ENCODE measurements at places on chromosomes 7 and 10.

DNA sequence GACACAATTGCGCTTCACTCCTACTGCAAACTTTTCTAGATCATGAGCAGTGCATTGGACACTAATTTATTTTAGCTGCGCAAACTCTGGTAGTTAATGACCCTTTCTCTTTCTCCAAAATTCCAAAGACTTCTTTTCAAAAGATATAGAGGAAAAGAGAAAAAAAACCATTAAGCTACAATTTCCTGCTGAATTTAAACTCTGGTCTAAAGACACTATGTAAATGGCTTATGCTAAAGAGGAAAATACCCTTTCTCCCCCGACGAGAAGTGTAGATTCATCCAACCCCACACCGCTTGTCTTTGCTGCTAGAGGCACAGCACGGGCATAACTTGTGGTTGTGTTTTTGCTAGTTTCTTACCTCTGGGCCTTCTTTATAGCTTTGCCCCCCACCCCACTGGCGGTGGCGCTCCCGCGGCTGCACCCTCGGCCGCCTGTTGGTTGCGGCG is 84.1 kb downstream of the SNX10 start:
- no peak for DNase-seq

DNA sequence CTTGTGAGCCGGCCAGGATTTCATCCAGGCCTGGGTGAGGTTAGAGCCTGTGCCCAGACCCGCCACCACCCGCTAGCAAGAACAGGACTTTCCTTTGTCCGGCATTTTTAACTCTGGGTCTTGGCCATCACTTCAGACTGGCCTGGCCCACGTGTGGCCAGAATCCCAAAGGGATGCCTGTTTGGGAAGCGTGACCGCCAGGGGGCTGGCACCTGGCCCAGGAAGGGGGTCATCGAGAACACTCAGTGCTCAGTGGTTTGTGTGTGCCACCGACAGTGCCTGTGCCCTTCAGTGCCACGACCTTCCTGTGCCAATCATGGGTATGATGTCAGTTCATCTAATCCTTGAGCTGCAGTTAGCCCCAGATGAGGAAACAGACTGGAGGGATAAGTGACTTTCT is 85.0 kb downstream of the ZMIZ1 start:
- DNase-seq, result no peak

- DNase-seq, result no peak
Observed at GRCh38 chr7:105885387-105886111, 9.2 kb upstream of the ATXN7L1 start.

- no peak for DNase-seq
Observed at GRCh38 chr10:6395606-6396005, 184.5 kb downstream of the PRKCQ start.

DNA sequence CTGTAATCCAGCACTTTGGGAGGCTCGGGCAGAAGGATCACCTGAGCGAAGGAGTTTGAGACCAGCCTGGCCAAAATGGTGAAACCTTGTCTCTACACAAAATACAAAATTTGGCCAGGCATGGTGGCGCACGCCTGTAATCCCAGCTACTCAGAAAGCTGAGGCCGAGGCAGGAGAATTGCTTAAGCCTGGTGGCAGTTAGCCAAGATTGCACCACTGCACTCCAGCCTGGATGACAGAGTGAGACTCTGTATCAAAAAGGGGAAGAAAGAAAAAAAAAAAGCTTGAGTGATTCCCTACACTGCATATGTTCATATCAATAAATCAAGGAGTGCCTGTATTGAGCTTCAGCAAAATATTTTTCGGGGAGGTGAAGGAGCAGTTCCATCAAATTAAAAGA is 45.8 kb upstream of the SRRM3 start:
- DNase-seq, result no peak

DNA sequence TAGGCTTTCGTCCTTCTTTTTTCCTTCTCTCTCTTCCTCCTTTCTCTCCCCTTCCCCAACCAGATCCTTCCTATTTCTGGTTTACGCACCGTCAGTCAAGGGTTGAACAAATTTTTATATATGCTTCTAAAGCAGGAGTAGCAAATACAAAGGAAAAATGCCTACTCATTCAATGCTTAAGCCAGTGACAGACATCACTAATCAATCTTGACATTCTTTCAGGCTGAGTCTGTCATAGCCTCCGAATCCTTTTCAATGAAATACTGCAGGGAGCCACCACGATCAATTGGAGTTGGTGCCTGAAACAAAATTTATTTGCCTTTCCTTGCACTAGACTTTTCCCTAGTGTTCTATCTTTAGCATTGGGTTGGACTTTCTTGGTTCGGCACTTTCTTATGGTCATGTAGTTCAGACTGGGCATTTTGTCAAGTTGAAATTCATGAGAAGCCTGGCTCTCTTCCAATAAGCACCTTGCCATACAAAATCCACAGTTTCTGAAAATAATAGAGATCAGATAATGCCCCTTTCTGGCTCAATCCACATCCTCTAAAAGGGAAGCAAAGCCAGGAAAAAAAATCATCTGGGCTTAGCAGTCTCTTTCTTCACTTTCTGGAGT is 239.5 kb upstream of the PLXNA4 start:
- no peak for DNase-seq

DNA sequence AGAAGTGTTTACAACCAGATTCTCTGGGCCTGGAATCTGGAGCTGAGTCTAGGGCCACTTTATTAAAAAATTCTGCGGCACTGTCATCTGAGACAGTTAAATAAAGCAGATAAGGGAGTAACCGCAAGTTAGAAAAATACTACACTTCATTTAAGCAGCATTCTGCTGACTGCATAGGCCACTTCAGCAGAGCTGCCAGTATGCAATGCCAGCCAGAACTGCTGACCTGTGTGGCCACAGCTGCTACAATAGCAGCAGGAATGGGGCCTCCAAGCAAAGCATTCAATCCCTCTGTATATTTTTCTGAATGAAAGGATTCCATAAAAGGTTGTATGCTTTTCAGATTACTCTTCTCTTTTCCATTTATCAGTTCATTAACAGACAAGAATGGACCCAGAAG is 136.0 kb downstream of the COL28A1 start:
- no peak for DNase-seq

- DNase-seq, result peak; percentile 39
Observed at GRCh38 chr10:97463363-97464132, 17.6 kb downstream of the ZDHHC16 start.

DNA sequence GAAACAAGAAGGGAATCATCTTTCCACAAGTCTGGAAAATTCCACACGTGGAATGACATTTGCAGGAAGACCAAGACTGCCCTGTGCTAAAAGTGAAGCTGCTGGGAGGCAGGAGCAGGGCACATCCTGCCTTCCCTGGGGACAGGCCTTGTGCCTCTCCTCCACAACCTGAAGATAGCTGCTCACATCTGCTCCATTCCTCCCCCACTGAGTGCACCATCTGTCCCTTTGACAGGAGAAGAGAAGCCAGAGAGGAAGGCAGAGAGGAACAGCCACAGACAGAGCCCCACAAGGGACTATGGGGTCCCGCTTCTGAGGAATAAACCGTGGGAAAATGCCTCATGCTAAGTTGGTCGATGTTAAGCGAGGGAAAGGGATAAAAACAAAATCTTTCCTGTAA is 15.9 kb upstream of the FAM171A1 start:
- no peak for DNase-seq

DNA sequence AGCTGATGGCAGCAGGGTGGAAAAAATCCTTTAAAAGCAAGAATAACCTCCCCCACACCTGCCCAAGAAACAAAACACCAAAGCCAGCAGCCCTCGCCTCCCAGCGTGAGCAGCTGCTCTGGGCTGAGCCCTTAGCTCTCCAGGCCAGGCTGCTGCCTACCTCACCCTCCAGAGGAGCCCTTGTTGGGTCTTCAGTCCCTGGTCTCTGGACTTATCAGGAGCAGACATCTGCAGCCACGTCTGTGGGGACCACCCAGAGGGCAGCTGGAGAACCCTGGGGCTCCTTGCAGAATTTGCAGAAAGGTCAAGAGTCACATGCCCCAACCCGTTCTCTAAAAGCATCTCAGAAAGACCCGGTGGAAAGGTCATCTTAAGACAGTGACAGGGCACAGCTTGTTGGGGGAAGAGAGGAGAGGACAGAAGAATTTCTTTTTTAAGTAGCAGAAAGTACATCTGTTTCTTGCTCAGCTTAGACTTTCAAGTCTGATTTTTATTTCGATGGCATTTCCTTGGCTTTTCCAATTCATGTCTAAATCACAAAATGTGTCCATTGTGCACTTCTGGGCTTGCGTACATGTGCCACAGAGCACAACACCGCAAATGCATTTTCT is 425.7 kb upstream of the NFE2L3 start:
- DNase-seq, result no peak

DNA sequence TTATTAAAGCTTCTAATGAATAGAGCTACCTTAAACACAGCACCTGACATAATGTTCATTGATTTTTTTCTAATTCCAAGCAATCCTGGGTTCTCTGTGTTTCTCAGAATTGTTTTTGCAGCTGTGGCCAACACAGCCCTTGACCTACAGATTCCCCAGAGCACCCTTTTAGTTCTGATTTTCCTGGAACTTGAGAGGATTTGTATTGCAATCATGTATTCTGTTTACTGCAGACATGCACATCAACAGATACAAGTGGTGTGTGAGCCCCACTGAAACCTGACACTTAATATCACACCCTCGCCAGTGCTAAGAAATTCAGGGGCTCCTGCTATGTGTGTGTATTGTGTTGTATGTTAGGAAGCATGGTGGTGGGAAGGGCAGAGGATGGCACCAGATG is 344.2 kb upstream of the POM121L12 start:
- no peak for DNase-seq

All from activated T-cell treated with anti-CD3 and anti-CD28 coated beads, Interleukin-2, amount 50 U/mL, for 72 hours (primary cell).